ENCODE measurements at places on chromosomes 5 and 9.
A peak's percentile ranks its signal among the peaks of the same experiment; 100 is the strongest.

- no peak for DNase-seq
Observed at GRCh38 chr9:136140046-136140445, 21.4 kb upstream of the TMEM250 start.

DNA sequence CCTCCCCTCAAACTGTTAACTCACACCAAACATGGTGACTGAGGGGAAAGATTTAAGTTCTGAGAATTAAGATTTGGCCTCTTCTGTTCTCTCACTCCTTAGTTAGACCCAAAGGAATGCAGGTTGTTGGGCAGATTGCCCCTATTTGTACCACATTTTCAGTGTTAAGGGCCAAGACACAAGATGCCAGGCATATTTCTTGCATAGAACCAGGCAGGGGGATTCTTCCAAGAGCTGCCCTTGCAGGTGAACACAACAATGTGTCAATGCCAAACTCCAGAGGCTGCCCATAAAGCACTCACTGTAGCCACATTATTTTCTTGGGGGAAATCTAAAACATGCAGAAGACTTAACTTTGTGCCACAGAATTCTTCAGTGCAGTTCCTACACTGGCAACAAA, 14.7 kb downstream of the MPDZ start:
- no peak for DNase-seq

DNA sequence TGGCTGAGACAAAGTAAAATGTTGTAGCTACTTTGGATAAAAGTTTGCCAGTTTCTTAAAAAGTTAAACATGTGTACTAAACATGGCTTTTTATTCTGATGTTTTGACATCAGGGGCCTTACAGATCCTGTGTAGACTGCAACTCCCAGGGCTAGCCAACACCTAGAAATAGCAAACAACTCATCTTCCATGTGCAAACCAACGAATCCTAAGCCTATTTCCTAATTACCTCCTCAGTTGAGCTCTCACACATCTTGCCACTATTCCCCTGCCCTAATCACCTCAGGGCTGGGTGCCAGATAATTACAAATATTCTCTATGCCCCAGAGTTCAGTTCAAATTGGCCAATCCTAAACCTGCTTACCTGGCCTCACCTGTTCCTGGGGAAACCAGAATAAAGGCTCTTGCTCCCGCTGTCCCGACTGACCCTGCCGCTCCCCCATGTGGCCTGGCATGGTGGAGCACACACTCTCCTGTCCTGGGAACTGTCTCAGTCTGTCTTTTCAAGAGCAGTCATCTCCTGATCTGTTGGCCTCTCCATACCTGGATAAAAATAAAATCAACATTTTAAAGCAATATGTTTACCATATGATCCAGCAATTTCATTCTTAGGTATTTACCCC, 37.1 kb upstream of the FAM169A start:
- no peak for DNase-seq

GRCh38 chr5:131710391-131710790, 75.4 kb upstream of the RAPGEF6 start:
- DNase-seq = no peak

- peak; percentile 7 for DNase-seq
Observed at GRCh38 chr9:15277400-15278090, 29.5 kb downstream of the TTC39B start.

DNA sequence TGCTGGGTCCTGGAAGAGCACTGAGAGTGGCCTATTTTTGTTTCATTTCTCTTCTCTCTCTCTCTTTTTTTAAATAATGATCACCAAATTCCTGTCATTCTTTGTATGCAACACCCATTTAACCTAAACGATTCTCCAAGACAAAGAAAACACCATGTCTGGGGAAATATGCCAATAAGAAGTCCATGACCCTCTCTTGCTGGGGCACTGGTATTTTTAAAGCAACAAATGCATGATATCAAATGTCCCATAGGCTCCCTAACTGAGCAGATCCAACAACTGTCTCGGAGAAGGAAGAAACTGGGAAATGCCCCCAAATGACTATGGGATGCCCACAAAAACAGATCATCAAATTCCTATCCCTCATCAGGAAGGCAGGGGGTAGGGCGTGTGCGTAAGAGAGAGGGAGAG, 567.4 kb downstream of the CCDC171 start:
- no peak for DNase-seq

GRCh38 chr9:87577746-87578145, 80.1 kb downstream of the DAPK1 start:
- DNase-seq = no peak

GRCh38 chr5:173027905-173028304, 28.2 kb upstream of the CREBRF start:
- DNase-seq = no peak

- no peak for DNase-seq
Observed at GRCh38 chr5:103362211-103362610, 103.6 kb downstream of the MACIR start.

GRCh38 chr5:92460505-92460904, 1077.4 kb upstream of the ARRDC3 start:
- DNase-seq = no peak

- peak; percentile 32 for DNase-seq
Observed at GRCh38 chr5:135578685-135579341, at the start of gene CXCL14. TSS of gene CXCL14 (minus strand) at chr5:135578991. CDS start at chr5:135578778, 213 bp downstream.

DNA sequence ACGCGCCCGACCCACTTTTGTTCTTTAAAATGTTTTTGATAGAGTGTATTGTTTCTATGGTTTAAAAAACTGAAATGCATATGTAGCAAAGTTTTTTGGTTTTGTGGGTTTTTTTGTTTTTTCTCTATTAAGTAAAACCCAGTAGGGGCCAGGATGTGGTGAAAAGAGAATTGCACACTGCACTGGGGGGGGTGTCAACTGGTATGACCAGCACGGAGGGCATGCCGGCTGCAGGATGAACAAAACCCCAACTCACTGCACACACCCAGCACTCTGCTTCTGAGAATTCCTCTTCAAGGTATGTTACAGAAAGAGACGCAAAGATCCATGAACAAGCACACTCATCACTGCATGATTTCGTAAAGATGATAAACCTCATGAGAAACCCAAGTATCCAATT, 75.0 kb downstream of the STK10 start:
- DNase-seq = no peak

- no peak for DNase-seq
Observed at GRCh38 chr5:102617191-102618187, 118.7 kb upstream of the SLCO6A1 start.

GRCh38 chr5:59342181-59342580, 551.3 kb downstream of the PDE4D start:
- no peak for DNase-seq

DNA sequence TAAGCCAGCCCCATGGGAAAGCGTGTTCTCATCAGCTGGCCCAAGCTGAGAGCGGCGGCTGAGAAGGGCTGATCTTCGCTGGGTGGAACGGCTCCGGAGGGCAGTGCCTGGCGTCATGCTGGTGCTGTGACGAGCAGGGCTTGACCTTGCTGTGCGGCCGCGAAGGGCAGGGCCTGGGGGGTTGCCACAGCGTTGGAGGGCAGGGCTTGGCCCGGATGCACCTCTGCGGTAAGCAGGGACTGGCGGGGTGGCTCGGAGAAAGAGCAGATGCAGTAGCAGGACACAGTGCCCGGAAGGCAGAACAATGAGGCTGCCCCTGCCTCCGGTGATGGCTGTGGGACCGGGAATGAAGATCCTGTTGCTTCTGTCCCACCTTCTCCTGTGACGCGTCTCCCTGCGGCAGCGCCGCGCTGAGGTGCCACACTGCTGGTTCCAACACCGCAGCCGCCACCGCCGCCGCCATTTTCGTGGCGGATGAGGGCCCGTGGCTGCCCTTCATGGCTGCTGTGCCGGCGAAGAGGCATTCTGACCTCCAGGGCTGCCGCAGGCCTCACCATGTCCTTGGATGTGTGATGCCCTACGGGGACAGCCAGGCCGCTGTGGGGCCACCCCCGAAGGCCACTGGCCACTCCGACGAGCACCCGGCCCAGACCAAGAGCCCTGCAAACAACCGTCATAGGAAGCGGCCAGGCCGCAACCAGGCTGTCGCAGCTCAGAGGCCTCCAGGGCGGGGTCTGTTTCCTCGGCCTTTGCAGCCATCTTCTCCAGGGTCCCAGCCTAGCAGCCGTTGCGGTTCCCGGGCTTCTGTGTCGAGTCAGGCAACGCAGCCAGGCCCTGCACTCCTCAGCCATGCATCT, 890.5 kb upstream of the CTNND2 start:
- DNase-seq = no peak

DNA sequence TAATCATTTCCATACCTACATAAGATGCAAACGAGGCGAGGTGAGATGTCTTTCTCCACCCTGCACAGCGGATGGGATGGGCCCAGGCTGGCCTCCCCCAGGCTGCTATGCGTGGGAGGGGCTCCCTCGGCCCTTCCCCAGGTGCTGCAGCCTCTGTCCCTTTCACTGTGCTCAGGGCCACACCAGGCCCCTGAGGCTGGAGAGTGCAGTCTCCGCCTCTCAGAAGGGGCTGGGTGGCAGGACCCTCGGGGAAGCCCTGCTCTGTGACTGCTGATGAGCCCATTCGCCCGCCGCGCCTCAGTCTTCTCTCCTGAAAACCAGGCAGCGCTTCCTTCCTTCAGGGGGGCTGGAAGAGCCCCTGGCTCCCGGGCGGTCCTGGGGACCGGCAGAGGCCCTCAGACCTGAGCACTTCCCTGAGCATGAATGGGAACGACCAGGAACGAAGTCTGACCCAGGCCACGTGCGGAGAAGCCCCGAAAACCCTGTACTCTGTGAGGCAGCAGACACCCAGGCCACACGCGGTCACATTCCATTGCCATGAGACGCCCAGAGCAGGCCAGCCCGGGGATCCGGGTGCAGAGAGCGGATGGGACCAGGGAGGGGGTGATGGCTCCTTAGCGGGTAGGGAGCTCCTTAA, 21.9 kb upstream of the NOTCH1 start:
- DNase-seq = no peak

DNA sequence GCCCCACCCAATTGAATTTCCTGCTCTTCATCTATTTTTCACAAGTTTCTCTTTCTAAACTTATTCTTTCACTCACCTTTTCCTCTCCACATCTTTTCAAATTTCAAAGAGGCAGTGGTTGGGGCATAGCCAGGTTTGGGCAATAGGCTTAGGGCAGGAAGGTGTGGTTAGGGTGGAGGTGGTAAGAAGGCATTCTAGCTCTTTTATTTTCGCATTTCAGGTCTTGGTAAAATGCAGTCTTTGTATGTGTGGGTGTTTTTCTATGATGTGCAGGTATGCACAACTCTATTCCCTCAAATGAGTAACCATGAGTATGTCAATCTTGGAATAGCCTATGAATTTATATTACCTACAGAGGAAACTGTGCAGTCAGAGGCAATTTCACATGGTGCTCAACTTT, 129.8 kb upstream of the IFNE start:
- no peak for DNase-seq

GRCh38 chr5:140186267-140186671, 11.3 kb downstream of the CYSTM1 start:
- no peak for DNase-seq

DNA sequence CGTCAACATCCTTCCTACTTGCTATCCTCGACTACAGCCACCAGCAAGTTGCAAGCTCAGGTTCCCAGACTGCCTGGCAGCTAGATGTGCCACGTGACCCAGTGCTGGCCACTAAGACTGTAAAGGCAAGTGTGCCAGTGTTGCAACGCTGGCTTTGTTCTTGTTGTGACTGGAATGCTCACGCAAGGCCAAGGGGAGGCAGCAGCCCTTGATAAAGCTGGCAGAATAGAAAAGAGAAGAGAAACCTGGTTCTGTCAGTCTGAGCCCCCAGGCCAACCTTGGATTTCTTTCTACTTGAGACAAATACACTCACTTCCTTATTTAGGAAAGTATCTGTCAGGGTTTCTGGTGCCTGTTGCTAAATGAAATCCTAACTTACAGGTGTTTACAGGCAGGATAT, 113.0 kb downstream of the KLHL3 start:
- DNase-seq = no peak

DNA sequence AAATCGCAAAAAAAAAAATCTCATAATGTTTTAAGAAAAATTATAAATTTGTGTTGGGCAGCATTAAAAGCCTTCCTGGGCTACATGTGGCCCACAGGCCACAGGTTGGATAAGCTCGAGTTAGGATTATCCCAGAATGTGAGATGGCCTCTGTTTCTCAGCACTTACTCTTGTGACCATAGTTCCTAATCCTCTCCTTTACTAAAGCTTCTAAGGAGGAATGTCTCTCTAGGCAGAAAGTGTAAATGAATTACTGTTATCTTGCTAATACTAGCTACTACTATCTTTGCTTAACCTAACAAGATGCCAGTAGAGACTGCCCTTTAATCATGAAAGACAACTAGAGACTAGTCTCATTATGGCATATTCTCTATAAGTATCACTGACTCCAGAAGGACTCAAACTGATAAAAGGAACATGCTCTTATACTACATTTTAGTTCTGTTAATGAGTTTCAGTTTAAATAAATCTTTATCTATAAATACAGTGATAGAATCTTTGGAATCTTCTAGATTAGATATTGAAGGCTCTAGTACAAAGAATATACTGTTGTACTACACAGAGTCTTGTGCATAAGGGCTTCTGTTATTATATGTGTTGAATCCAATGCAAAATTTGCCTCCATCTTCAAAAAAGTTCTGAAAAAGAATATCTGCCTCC, 13.8 kb downstream of the INVS start:
- DNase-seq = no peak

DNA sequence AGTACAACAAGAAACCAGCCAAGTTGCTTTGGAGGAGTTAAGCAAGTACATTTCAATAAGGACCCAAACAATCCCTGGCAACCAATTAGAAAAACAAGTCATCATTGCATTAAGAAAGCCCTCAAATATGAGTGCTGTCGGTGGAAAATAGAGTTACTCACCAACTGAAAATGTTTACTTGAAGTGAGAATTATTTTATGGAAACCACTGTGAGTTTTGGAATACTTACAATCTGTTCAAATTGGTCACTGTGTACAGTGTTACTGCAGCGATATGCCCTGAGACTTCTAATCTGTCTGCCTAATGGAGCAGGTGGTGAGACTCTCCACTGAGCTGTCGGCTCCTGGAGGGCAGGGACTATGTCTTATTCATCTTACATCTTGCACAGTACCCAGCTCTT, 1073.2 kb upstream of the DMAC1 start:
- DNase-seq = no peak

DNA sequence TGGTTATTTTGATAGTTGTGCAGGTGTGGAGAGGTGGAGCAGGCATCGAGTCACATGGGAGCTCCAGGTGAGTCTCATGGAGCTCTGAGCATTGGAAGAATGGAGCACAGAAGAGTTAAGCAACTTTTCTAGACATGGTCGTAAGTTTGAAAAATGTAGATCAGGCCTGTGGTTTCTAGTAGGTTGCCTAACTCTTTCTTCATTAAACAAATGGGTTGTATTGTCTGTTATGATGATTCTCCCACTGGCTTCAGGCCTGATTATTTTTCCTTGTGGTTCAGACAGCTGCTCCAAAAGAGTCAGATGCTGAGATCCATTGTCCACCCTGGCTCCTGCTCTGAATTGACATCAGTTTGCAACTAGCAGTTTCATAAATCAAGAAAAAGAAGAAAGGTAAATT, 80.3 kb upstream of the RPS23 start:
- DNase-seq = no peak
